ENCODE measurements at places on chromosomes 7 and 10. TPM values are rescaled to one million over a fixed set of nuclear protein-coding genes. Genes with fewer than 3 reads are reported as not detected.

The H2BK1 gene
- total RNA-seq: not detected

The CLDN4 gene
- total RNA-seq: 98.1 TPM

The EPDR1 gene
- 34.5 TPM for total RNA-seq

The ETV1 gene
- total RNA-seq: 15.6 TPM

The CYP3A4 gene
- not detected for total RNA-seq

The VWA2 gene
- total RNA-seq: not detected

The DGKB gene
- total RNA-seq: not detected

The ADARB2 gene
- 0.81 TPM for total RNA-seq

The FXYD4 gene
- total RNA-seq: not detected

The PRRT4 gene
- total RNA-seq: not detected

The ITPRID1 gene
- not detected for total RNA-seq

The HDAC9 gene
- total RNA-seq: 10.3 TPM

The SNCG gene
- total RNA-seq: 8.6 TPM

The SLC13A1 gene
- not detected for total RNA-seq

The GALNT11 gene
- 24.0 TPM for total RNA-seq

The NPSR1 gene
- total RNA-seq: not detected

The LANCL2 gene
- 18.1 TPM for total RNA-seq

The FGFBP3 gene
- total RNA-seq: 0.33 TPM

The UCMA gene
- not detected for total RNA-seq

The EGR2 gene
- total RNA-seq: 0.33 TPM

The ELMO1 gene
- 1.6 TPM for total RNA-seq

The AGR3 gene
- not detected for total RNA-seq

The MYPN gene
- total RNA-seq: 0.49 TPM

The CPVL gene
- total RNA-seq: 10.3 TPM

The GRID2IP gene
- total RNA-seq: under 0.01 TPM

The SHH gene
- total RNA-seq: 1.6 TPM

The ELAPOR2 gene
- total RNA-seq: 3.9 TPM

The POLR2J gene
- total RNA-seq: 62.1 TPM

The ACSM6 gene
- total RNA-seq: not detected

The FAM25C gene
- not detected for total RNA-seq

The GHRHR gene
- total RNA-seq: not detected

The FRAT1 gene
- total RNA-seq: 3.2 TPM

The FHIP2A gene
- 19.6 TPM for total RNA-seq

The COL1A2 gene
- 988 TPM for total RNA-seq

The NPY gene
- not detected for total RNA-seq

The CRPPA gene
- 0.65 TPM for total RNA-seq

The C7orf57 gene
- total RNA-seq: 0.13 TPM

The TRPV5 gene
- not detected for total RNA-seq

The PDK4 gene
- total RNA-seq: 1.6 TPM

The STX1A gene
- 23.8 TPM for total RNA-seq

The PLXDC2 gene
- 30.4 TPM for total RNA-seq

The FGL2 gene
- total RNA-seq: not detected

The AUTS2 gene
- 8.6 TPM for total RNA-seq

The PSD gene
- total RNA-seq: 9.3 TPM

The STEAP2 gene
- 1.3 TPM for total RNA-seq
